Activated CD4-positive, alpha-beta memory T cell treated with anti-CD3 and anti-CD28 coated beads, Interleukin-2, amount 10 ng/mL, durations not matched to agents 7 days and 5 days (primary cell): ENCODE measurements at places on chromosomes 7 and 10.

- DNase-seq: no peak
Observed at GRCh38 chr10:78579576-78579975, 489.2 kb upstream of the ZMIZ1 start.

- DNase-seq: no peak
Observed at GRCh38 chr7:113774182-113774807, 144.5 kb downstream of the PPP1R3A start.

- DNase-seq: no peak
Observed at GRCh38 chr10:98186681-98187080, 52.2 kb downstream of the R3HCC1L start.

DNA sequence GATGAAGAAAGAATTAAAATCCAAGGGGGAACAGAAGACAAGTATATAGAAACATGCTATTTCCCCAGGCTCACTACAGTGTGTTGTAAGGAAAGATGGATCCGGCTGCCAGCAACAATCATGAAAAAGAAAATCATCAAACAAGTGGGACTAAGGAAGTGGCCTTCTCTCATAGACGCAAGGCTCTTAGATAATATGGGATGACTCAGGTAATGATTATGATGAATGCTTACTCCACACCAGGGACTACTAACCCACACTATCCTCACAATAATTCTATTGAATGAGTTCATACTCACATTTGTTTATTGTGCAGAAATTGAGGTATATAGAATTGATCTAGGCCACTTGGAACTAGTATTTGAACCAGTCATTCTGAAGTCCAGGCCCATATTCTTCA, 111.2 kb upstream of the BET1 start:
- DNase-seq: no peak

DNA sequence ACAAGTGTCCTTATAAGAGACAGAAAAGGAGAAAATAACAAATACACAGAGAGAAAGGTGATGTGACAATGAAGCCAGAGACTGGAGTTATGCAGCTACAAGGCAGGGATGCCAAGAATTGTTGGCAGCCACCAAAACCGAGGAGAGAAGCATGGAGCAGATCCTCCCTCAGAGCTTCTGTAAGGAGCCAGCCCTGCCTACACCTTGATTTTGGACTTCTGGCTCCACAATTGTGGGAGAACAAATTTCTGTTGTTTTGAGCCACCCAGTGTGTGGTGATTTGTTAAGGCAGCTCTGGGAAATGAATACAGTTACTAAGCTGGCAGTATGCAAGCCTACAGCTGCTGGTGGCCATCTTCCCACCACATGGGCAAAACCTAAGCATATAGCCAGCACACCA, 163.6 kb downstream of the GRM8 start:
- no peak for DNase-seq

DNA sequence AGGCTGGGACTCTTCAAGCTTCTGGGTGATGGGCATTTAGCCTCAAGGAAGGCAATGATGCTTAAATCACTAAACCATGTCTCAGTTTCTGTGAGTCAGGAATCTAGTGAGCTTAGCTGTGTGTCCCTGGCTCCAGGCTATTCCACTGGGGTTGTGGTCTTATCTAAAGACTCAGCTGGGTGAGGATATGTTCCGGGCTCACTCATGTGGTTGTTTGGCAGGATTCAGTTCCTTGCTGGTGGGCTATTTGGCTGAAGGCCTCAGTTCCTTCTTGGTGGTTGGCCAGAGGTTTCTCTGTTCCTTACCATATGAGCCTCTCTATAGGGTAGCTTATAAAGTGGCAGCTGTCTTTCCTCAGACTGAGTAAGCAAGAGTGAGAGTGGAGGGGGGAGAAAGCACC, 12.0 kb downstream of the EVX1 start:
- DNase-seq: no peak

DNA sequence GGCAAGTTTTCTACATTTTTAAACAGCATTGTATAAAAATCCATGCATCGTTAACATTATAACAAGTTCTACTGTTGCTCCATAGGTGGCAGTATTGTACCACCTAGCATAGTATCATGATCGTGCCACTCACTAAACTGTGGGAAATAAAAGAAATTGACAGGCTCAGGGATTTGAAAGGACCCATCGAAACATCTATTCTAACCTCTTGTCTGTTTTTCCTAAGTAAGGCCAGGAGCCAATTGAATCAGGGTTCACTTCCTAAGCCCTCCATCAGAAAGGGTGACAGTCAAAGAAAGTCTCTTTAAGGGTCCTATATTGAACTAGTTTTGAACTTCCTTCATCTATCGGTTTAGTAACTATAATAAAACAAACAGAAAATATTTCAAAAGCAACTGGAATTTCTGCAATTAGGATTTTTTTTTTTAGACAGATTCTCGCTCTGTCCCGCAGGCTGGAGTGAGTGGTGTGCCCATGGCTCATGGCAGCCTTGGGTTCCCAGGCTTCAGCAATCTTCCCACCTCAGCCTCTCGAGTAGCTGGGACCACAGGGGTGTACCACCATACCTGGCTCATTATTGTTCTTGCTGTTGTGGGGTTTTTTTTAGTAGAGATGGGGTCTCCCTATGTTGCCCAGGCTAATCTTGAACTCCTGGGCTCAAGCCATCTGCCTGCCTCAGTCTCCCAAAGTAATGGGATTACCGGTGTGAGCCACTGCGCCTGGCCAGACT, 9.4 kb downstream of the HACD1 start:
- DNase-seq: no peak

DNA sequence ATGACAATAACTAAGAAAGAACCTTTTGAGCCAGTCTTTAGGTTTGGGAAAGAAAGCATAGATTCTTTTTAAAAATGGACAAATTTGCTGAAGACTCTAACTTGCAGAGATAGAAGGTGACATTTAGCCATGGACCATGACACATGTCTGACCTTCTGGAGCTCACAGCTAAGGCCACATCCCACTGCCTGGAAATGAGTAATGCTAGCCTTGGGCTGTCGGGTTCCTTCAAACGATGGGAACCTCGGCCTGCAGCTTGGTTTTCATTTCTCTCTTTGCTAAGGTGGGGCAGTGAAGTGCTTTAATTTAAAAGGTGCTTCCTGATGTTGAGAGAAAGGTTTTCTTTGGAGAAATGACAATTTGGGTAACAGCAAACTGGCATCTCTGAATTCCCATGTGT, 223.2 kb downstream of the FANK1 start:
- no peak for DNase-seq

- no peak for DNase-seq
Observed at GRCh38 chr10:92997620-92998019, 63.0 kb upstream of the CYP26C1 start.

GRCh38 chr7:64555046-64555445, 7.8 kb downstream of the ZNF680 start:
- DNase-seq: no peak

DNA sequence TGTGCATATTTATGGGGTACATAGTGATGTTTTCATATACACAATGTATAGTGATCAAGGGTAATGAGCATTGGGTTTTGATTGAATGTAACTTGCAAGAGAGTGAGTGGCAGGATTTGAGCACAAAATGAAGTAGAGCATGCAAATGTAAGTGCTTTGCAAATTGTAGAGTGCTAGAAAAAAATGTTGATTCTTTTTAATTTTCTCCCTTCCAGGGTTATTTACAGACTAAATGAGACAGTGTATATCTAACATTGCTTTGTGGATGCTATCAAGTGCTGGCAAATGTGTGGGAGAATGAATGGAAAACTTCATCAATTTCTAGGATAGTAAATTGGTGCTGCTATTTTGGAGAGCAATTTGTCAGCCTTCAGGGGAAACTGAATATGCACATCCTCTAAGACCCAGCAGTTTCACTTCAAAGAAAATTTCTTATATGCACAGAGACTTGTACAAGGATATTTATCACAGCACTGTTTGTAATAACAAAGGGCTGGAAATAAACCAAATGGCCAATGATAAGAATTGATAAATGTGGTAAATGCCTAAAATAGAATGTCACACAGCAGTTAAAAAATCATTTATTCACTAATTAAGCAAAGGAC, 120.6 kb upstream of the PLPP4 start:
- no peak for DNase-seq

DNA sequence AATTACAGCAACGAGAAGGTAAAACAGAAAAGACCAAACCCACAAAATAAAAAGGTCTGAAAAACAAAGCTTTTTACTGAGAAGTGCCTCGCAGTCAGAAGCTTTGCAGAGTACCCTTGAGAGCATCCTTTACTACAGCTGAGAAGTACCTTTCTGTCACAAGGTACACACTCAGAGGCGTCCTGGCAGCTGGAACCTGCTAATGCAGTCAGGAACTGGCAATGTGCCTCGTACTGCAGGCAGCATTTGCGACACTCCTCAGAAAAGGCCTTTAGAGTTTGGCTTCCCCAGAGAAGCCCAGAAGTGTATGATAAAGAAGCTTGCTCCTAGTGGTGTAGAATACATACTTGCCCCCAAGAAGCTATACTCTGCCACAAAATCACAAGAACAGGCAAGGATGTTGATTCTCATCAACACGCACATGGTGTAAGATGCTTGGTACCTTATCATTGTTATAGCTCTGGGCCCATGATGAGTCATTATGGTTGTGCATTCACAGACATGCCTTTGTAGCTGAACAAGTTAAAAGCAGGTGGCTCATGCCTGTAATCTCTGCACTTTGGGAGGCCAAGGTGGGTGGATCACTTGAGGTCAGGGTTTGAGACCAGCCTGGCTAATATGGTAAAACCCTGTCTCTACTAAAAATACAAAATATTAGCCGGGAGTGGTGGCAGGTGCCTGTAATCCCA, 2.0 kb upstream of the GTPBP4 start:
- no peak for DNase-seq

DNA sequence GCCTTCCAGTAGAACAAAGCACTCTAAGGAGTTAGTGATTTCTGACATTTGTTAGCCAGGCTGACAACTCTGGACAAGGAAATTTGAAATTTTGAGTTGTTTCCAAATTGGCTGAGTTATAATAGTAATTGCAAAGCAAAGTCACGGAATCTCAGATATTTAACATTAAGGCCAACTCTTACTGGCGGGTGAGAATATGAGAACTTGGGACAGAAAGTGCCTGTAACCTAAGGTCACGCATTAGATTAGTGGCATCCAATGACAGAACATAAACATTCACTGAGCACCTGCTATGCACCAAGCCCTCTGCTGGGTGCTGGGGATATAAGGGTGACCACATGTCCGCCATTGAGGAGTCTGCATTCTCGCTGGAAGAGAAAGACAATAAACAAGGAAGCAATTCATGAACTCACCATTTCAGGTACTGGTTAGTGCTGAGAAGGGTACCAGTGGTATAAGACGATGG, 45.5 kb upstream of the CHST15 start:
- DNase-seq: no peak

GRCh38 chr10:5584895-5585516, 60.2 kb downstream of the CALML3 start:
- no peak for DNase-seq

DNA sequence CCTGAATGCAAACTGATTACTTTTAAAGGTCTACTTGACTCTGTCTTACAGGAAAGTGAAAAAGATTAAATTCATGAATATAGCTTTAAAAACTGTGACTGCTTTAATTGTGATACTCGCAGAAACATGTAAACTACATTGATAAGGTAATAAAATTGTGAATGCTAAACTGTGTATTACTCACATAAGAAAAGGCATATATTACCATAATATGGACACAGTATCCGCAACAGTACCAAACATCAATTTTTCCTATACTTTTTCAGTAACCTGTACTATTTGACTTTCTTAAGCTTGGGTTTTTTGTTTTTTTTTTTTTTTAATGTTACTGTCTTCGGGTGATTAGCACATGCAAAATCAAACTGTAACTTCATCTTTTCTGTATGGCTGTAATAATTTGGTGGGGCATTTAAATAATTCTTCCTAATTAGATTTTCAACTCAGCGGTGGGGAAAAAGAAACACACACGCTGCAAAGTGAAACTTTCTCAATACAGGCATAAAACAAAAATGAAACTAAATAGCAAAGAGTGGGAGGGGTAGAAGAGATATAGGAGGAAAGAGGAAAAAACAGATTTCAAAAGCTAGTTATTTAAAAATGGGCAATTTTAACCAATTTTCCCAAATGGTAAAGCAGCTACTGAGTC, 23.2 kb downstream of the NT5C3A start:
- DNase-seq: no peak

GRCh38 chr7:142414135-142414534, 156.3 kb upstream of the PRSS58 start:
- no peak for DNase-seq

GRCh38 chr7:53062796-53063195, 27.4 kb downstream of the POM121L12 start:
- DNase-seq: no peak

DNA sequence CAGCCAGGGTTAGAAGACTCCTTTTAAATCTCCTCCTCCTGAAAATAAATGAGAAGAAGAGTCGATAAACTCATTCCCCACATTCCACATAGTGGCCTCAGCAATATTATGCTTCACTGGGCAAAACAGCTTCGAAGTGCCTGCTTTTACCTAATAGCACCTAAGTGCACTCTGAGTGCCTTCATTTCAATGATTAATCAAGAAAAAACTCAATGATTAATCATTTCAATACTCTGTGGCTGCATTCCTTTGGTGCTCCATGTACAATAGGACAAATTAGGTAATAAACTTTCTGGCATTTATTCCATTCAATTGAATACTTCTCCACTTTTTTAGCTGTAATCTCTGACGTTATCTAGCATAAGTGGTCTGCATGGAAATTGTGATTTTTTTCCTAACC, 174.6 kb downstream of the CCDC71L start:
- no peak for DNase-seq

DNA sequence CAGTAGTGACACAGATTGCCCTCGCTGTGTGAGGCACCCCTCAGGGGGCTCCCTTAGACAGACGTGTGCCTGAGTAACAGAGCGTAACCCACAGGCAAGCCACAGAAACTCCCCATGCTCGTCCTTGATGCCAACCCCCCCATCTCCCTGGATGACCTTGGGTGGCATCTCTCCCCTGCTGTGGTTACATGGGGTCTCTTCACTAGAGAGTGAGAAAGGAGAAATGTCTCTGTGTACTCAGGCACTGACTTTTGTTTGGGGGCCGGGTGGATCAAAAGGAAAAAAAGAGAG, 1.1 kb upstream of the ASB10 start:
- DNase-seq: no peak

GRCh38 chr10:28043941-28044340, 45.1 kb upstream of the ODAD2 start:
- no peak for DNase-seq

- DNase-seq: no peak
Observed at GRCh38 chr7:3493499-3493898, 192.4 kb downstream of the SDK1 start.

- DNase-seq: no peak
Observed at GRCh38 chr10:26215935-26216584, 514 bp upstream of the GAD2 start.

DNA sequence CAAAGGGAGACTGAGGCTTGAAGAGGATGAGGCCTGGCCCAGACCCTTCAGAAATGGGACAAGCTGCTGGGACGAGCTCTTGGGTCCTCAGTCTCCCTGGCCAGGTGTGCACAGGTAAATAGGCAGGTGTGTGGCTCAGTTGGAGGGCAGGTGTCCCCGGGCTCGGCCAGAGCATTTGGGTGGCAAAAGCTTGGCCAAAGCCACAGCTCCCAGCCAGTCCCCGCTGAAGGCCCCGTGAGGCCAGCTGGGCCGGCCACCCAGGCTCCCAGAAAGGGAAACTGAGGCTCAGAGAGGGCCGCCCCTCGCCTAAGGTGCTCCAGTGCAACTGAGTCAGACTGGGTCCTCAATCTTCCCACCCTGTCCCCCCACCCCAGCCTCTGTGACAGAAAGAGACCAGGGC, 37.3 kb downstream of the MICALL2 start:
- no peak for DNase-seq
